ENCODE measurements at places on chromosomes 6 and 20.

GRCh38 chr6:109229536-109229935 lies 134.2 kb downstream of the CEP57L1 start:
- DNase-seq, result no peak

GRCh38 chr6:24893342-24893850 lies 42.4 kb downstream of the RIPOR2 start:
- no peak for DNase-seq

DNA sequence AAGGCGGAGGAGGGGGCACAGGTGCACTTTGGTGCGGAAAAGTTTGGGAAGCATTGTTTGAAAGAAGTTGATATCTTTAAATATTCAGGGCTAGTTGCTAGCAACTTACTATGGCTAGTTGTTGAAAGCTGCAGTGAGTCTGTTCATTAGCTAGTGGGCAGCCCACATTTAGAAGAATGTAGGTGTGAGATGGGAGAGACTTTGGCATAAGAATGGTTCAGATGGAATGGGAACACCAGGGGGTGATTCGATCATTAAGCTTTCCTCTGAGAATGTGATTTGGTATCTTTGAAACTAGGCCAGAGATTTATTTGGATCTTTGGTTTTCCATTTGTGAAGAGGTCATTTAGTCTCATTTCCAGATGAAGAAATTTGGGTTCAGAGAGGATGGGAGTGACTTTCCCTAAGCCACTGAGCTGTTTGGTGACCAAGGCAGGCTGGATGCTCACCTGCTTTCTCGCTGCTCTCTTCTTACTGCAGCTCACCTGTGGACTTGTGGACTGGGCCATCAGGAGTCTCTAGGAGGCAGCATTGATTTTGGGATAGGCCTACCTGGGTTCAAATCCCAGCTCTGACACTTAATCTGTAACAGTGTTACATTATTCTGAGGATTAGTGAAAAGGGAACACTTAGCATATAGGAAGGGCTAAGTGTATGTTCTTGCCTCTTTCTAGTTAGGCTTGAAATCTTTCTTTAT lies 62.9 kb downstream of the CARMIL1 start:
- no peak for DNase-seq

- DNase-seq, result no peak
These were observed 69.4 kb upstream of the KIF25 start for GRCh38 chr6:167928111-167928510.

DNA sequence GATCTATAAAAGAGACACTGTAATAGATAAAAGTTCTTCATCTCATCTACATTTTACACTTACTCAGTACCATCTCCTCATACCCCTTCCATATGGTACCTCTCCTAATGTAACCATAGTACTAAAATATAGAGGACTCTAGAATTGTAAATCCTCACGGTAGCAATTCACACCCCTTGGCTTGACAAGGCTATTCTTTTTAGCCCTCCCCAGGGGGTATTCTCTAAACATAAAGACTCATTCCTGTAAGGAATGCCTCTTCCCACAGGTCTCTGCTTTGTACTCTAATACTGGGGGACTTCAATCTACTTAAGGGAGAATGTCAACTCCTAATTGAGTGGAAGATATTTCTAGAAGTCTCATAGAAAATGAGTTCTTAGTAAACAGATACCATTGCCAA lies 85.9 kb downstream of the VIP start:
- no peak for DNase-seq

DNA sequence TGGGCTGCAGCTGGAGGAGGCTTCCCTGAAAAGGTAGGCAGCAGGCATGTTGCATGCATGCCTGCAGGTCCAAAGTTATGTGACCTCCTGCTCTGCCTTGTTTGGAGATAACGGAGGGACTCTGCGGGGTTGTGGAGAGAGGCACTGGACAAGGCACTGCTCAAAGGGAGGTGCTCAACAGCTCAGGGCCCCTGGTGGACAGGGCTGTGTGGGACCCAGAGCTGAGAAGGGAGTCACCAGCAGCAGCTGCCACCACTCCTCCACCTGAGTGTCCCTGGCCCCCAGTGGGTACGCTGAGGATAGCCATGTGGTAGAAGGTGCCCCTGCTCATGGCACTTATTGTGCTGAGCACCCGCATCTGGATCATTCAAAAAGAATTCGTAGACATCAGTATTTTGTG lies 15.5 kb upstream of the CST8 start:
- DNase-seq, result no peak
